Small intestine (tissue), 16 donors: ENCODE measurements at places on chromosomes 16 and 17. TPM values are rescaled to one million over a fixed set of nuclear protein-coding genes. Genes with fewer than 3 reads are reported as not detected.

The RPUSD1 gene
- polyA plus RNA-seq, result 20.8 TPM

DNA sequence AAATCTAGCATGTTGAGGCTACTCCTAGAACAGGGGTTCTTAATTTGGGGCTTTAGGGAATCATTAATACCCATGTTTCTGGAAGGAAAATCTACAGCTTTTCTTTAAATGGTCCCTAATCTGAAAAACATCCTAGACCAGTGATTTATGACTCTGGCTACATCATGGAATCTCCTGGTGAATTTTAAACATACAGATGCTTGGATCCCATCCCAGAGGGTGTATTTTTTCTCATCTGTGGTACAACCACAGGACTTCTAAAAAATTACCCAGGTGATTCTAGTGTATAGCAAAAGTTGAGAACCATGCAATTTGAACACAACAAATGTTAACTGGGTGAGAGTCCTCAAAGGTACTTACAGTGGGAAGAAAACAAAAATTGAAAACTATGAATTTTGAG is 41.5 kb downstream of the KANSL1 start:
- no peak for DNase-seq

- no peak for DNase-seq
Observed at GRCh38 chr17:2837147-2837561, 40.9 kb downstream of the RAP1GAP2 start.

DNA sequence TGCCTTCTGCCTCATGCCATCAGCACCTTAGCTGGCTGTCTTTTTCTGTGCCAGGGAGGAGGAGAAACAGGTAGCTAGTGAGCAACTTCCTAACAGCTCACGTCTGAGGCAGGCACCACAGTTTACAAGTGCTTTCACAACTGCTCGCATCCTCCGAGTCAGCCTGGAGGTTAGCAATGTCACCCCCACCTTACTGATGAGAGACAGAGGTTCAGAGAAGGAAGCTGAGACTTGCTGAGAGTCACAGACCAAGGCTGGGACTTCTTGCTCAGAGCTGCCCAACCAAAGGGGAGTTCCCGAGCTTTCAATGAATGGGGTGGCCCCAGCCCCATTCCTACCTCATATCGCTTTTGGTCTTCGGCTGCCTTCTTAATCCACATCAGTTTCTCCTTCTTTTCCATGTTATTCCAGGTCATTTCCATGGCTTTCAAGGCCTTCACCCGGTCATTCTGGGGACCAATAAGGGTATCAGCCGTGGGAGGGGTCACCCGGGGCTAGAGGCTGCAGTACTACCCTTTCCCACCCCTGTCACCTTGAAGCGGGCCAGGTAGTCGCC is 9.6 kb downstream of the UBTF start:
- no peak for DNase-seq

- DNase-seq, result no peak
Observed at GRCh38 chr17:70702683-70703255, 533.4 kb downstream of the KCNJ2 start.

DNA sequence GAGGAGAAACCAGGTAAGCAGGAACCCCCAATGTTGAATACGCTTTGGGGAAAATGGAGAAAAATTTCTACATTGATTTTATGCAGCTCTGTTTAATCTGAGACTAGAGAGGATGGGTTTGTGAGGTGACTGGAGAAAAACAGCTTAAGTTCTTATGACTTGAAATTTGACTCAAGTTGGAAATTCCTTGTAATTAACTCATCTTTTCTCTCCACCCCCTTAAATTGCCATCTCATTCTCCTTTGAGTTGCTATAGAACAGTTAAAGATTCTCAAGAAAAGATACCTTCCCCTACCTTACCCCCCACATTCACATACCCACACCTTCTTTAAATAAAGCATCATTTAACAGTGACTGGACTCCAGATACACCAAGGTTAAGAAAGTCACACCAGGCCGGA is 24.2 kb downstream of the ZNRF1 start:
- no peak for DNase-seq

DNA sequence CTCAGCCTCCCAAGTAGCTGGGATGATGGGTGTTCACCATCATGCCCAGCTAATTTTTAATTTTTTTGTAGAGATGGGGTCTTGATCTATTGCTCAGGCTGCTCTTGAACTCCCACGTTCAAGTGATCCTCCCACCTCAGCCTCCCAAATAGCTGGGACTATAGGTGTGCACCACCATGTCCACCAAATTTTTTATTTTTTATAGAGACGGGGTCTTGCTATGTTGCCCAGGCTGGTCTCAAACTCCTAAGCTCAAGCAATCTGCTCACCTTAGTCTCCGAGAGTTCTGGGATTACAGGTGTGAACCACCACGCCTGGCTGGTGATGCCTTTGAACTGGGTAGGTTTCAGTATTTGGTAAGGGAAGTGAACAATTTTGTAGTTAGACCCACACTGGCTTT is 30.1 kb downstream of the FA2H start:
- DNase-seq, result no peak
